ENCODE measurements at places on chromosomes 11 and 22.

DNA sequence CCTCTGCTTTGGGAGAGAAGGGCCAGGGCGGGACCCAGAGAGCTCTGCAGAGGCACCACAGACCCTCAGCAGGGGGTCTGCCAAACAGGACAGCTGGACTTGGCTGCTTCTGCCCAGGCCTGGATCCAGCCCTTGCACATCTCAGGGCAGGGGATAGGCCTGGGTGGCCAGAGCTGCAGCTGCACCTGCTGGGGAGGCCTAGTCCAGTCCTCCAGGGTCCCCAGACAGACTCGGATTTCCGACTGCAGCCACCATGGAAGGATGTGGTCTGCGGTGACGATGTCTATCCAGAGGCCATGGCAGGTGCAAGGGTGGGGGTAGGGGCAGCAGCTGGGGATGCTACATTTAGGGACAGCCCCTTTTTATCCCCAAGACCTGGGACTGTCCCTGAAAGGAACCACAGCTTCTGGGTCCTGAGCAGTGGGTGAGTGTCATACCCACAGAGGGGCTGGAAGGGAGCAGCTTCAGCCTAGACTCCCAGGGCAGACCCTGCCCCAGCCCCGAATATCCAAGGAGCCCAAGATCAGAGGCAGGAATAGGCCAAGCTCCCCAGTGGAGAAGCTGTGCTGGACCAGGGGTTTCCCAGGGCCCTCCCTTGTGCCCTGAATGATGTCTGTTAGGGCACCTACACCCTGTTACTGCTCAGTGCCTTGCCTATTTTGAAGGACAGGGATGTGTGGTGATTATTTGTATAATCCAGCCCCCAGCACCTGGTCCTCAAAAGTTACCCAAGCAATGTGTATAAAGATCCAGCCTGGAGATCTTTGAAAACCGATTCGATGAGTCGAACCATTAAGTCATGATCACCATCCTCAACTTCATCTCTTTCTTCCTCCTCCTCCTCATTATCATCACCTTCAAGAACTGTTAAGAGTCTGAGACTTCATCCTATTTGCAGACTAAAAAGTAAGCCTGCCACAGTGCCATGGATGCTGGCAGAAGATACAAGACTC, 2.5 kb upstream of the IGLL5 start:
- no peak overlapping the region for H3K27ac ChIP-seq
- no peaks in the 10 kb centered on the region for H3K36me3 ChIP-seq
- H3K27me3 ChIP-seq: no peaks in the 10 kb centered on the region
- H3K4me1 ChIP-seq: no peaks in the 10 kb centered on the region
- H3K4me3 ChIP-seq: no peak overlapping the region

DNA sequence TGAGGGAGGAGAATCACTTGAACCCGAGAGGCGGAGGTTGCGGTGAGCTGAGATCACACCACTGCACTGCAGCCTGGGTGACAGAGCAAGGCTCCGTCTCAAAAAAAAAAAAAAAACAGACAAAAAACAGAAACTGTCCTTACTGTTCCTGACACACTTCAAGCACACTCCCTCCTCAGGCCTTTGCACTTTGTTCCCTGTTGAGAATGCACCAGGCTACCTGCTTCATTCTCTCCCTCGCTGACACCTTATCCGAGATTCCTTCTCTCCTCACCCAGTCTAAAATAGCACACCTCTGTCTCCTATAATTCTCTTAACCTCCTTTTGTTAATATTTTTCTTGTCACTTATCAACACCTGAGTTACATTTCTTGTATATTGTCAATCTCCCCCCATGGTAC, 32.3 kb upstream of the TECTA start:
- no peaks in the 10 kb centered on the region for H3K36me3 ChIP-seq
- DNase-seq: no peak
- H3K4me3 ChIP-seq: no peak overlapping the region
- H3K27me3 ChIP-seq: no peaks in the 10 kb centered on the region

- no peaks in the 10 kb centered on the region for H3K4me1 ChIP-seq
- no peaks in the 10 kb centered on the region for H3K36me3 ChIP-seq
- DNase-seq: no peak
- H3K27ac ChIP-seq: no peak overlapping the region
- H3K27me3 ChIP-seq: no peaks in the 10 kb centered on the region
Observed at GRCh38 chr22:27306771-27307170, 494.8 kb downstream of the MN1 start.

DNA sequence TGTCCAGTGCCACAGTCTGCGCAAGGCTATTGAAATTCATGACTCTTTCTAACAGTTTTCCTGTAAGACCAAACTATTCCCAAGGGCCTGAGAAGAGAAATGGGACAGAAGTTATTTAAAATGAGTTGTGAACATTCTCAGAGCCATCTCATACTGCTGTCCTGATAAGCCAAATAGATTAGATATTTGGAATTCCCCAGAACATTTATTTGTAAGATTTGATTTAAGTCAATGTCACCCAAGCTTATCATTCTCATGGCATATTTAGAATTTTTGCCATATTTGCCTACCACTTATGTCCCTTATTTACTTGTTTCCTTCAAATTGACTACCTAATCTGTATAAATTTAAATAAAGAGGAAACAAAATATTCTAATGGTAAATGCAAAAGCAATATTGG, 82.4 kb downstream of the NAV2 start:
- DNase-seq: no peak
- no peak overlapping the region for H3K27ac ChIP-seq
- H3K27me3 ChIP-seq: no peaks in the 10 kb centered on the region
- H3K4me1 ChIP-seq: no peaks in the 10 kb centered on the region
- H3K36me3 ChIP-seq: no peaks in the 10 kb centered on the region

GRCh38 chr11:34356913-34357700, 703 bp downstream of the ABTB2 start:
- peak overlapping the region; percentile 40 for H3K4me3 ChIP-seq
- H3K27me3 ChIP-seq: 0 out of 2 replicates have a peak, but pooled peaks cover 4% of the 10 kb centered on the region
- H3K36me3 ChIP-seq: no peaks in the 10 kb centered on the region

DNA sequence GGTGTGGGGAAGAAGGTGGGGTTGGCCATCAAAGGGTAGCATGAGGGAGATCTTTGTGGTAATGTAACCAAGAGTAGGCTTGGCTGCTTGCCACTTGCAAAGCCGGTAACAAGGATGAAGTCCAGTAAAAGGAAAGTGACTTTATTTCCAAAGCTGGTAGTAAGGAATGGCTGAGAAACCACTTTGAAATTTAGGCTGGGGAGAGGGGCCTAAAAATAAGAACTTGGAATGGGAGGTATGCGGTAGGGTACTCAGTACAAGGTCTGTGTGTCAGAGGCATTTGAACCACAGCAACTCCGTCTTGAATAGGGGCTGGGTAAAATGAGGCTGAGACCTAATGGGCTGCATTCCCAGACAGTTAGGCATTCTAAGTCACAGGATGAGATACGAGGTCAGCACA, 216.0 kb upstream of the ISX start:
- H3K4me3 ChIP-seq: no peak overlapping the region
- no peaks in the 10 kb centered on the region for H3K36me3 ChIP-seq
- H3K4me1 ChIP-seq: no peaks in the 10 kb centered on the region
- no peak overlapping the region for H3K27ac ChIP-seq
- H3K27me3 ChIP-seq: no peaks in the 10 kb centered on the region
- no peak for DNase-seq

GRCh38 chr11:78914503-78914902, 339.8 kb upstream of the NARS2 start:
- no peaks in the 10 kb centered on the region for H3K4me1 ChIP-seq
- no peaks in the 10 kb centered on the region for H3K27me3 ChIP-seq
- DNase-seq: no peak
- H3K27ac ChIP-seq: no peak overlapping the region
- H3K4me3 ChIP-seq: no peak overlapping the region
- H3K36me3 ChIP-seq: no peaks in the 10 kb centered on the region

DNA sequence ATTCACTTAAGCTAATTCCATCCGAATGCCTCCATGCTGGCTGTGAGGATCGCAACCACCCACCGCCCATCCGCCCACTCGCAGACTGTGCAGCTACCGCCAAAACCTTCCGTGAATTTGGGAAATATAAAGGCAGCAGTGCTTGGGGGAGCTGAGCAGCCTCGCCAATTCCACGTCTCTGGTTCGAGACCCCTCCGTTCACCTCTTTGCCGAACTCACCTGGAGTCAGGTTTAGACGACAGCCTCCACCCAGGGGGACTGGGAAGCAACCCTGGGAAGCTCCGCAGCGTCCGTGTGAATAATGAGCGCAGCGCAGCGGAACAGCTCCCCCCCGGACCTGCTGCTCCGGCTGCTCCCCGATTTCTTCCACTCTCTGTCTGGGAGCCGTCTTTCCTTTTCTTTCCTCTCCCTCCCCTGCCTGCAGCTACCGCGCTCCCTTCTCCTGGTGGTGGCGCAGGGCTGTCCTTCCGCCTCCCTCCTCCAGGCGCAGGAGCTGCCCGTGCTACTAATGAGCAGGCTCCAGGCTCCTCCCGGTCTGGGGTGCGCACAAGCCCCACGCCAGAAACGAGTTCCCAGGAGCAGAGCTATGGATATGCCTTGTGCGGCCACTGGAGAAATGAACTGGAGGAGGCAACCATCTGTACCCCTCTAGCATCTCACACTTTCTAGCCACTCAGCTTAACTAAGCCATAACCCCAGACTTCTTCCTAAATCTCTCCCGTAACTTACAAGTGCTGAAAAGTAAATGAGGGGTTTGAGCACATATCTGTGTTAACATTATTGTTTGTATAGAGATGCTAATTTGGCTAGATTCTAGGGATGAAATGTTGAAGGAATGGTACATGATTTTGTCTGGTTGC, 107.3 kb downstream of the XKR3 start:
- H3K27ac ChIP-seq: no peak overlapping the region
- no peaks in the 10 kb centered on the region for H3K36me3 ChIP-seq
- no peaks in the 10 kb centered on the region for H3K27me3 ChIP-seq
- no peak for DNase-seq
- no peaks in the 10 kb centered on the region for H3K4me1 ChIP-seq

- peaks cover 80% of the 10 kb centered on the region for H3K36me3 ChIP-seq
- no peak overlapping the region for H3K27ac ChIP-seq
- no peak for DNase-seq
- H3K27me3 ChIP-seq: no peaks in the 10 kb centered on the region
- peaks cover 36% of the 10 kb centered on the region for H3K4me1 ChIP-seq
- H3K4me3 ChIP-seq: no peak overlapping the region
Observed at GRCh38 chr22:23279781-23280180, 99.5 kb downstream of the BCR start.

DNA sequence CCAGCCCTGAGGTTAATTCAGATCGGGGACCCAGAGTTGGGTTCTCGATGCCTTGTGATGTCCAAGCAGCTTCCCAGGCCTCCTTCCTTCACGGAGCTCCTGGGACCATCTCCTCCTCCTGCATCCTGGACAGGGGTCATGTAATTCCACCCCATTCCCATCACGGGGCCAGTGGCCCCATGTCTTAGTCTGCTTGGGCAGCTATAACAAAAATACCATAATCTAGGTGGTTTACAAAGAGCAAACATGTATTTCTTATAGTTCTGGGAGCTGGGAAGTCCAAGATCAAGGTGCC, 41.7 kb upstream of the PRDM11 start:
- no peak for DNase-seq
- no peaks in the 10 kb centered on the region for H3K36me3 ChIP-seq

- no peak for DNase-seq
- no peak overlapping the region for H3K4me3 ChIP-seq
- no peaks in the 10 kb centered on the region for H3K36me3 ChIP-seq
- H3K4me1 ChIP-seq: peaks cover 23% of the 10 kb centered on the region
- peaks cover 24% of the 10 kb centered on the region for H3K27me3 ChIP-seq
Observed at GRCh38 chr11:64352995-64353714, 5.8 kb upstream of the RPS6KA4 start.

- no peak for DNase-seq
- peaks cover 20% of the 10 kb centered on the region for H3K4me1 ChIP-seq
- H3K4me3 ChIP-seq: no peak overlapping the region
- H3K27ac ChIP-seq: no peak overlapping the region
- no peaks in the 10 kb centered on the region for H3K27me3 ChIP-seq
- no peaks in the 10 kb centered on the region for H3K36me3 ChIP-seq
Observed at GRCh38 chr11:69460540-69461257, 20.8 kb upstream of the LINC01488 start.

DNA sequence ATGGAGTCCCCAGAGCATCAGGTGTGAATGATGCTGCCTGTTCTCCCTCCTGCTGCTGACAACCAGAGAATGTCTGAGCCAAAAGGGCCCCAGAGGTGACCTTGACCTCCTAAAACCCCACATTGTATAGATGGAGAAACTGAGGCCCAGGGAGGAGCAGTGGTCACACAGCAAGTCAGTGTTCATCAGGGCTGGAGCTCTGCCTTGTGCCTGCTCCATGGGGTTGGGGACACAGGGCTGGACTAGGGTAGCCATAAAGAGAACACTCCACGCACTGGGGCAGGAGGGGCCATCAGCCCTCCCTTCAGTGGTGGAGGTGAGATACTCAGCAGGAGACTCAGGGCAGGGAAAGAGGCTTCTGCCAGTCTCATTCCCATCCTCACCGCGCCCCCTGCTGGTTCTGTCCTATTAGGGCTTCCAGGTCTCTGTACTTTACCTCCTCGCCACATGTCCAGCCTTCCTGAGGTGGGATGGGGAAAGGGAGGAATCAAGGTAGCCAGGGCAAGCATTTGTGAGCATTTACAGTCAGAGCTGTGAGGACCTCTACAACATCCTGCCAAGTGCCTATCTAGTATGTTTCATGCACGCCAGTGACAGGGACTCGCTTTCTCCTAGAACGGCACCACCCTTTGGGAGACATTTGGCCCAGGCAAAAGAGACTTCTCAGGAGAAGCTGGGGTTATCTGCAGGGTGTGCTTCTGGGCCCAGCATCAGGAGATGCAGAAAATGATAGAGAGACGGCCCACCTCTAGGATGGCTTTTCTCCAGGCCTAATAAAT, 43.2 kb downstream of the NEU3 start:
- no peaks in the 10 kb centered on the region for H3K36me3 ChIP-seq
- no peak overlapping the region for H3K4me3 ChIP-seq
- H3K4me1 ChIP-seq: peaks cover 6% of the 10 kb centered on the region
- H3K27me3 ChIP-seq: no peaks in the 10 kb centered on the region
- peak; percentile 52 for DNase-seq

DNA sequence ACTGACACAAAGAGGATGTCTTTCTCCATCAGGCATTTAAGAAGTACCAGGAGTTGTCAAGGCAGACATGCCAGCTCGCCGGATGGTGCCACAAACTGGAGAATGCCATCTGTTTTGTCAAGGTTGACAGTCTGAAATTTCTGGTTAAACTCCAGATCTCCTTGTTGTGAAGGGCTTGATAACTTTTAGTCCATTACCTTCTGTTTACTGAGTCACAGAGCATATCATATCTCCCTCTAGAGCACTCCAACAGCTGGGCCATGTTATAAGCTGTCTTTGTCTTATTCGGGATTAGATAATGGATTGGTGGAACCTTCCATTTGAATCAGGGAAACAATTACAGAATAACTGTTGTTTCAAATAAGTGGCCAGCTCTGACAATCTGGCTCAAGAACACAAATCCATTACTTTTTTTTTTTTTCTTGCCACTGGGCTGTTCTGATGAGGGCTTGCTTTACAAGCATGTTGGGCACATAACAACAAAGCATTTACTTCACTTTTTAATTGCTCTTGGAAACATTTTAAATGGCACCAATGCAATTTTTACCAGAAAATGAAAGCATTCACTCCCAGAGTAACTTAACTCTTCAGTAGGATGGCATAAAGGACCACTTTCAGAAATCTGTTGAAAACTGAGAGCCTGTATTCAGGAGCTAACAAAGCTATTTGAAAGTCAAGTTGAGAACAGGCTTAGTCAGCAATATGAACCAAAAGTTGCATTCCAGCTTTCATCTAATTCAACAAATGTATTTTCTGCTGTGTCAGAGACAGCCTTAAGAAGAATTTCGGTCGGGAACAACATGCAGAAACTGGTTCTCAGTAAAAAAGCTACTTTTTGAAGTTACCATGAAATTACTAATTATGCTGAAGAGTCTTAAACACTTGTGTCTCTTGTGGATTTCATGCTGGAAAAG, 227.6 kb upstream of the PITPNB start:
- H3K36me3 ChIP-seq: no peaks in the 10 kb centered on the region
- H3K27ac ChIP-seq: no peak overlapping the region
- peaks cover 22% of the 10 kb centered on the region for H3K4me1 ChIP-seq
- no peaks in the 10 kb centered on the region for H3K27me3 ChIP-seq
- no peak overlapping the region for H3K4me3 ChIP-seq

All from SJSA1 (cell line).